ENCODE measurements at places on chromosomes 11 and 22.

- no peak for DNase-seq
Measured at GRCh38 chr11:12516387-12517105, 139.2 kb downstream of the PARVA start.

- no peak for DNase-seq
Measured at GRCh38 chr11:5351208-5351607, at the start of gene OR51B6. Gene OR51B6, plus strand, starts transcription at chr11:5351508. Its CDS starts 0 bp downstream, at chr11:5351508.

DNA sequence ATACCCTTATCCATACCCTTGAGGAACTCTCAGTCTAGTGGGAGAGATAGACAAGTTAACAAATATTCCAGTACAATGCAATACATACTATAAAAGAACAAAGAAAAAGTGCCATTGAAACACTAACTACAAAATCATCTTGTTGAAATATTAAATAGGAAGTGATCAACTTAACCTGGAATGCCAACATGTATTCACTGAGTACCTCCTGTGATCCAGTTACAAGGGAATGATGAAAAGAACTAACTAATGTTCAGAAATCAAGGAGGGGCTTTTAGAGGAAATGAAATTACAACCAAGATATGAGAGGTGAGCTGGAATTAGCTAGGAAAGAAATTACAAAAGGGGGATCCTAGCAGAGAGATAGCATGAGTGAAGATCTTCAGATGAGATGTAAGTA, 6.2 kb upstream of the FIBIN start:
- no peak for DNase-seq

DNA sequence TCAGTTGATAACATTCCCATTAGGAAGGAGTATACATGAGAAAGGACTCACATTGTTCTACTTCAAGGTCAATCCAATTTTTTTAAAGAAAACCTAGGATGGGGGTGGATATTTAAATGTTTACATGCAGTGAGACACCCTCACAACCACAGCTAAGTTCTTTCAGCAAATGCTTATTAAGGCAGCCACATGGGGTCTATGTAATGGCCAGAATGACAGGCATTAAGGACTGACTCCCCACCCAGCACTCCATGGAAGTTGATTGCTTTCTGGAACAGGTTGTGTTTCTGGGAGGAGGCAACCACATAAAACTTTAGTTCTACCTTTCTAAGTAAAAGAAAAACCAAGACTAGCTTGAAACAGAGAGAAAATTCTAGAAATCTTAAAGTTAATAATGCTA, 662.0 kb upstream of the CCDC90B start:
- no peak for DNase-seq

DNA sequence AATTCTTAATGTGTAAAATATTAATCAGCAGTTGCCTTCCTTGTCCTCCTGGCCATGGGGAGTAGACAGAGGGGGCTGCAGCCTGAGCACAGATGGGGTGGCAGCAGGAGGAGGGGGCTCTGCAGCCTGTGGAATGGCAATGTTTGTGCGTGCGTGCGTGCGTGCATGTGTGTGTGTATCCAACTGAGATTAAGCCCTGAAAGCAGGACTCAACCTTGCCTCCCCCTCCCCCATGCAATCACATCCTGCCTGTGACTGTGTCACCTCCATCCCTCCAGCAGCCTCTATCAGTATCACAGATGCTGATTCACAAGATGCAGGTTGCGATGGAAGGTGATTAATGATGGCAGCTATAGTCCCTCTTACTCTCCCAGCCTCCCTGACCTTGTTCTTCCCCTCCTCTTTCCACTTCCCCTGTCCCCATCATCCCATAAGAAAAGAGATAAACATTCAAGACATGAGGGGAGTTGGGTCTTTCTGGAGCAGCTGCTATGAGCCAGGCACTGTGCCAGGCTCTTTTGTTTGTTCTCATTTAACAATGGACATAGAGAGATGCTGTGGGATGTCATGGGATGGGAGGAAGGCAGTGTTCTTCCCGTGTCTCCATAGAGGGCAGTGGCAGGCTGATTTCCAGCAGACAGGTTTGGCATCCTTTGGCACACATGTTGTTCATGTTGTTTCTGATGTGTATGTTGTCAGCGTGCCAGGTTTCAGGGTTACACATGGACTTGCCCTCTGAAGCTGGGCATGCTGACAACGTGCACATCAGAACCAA, 43.8 kb upstream of the NECTIN1 start:
- no peak for DNase-seq

- DNase-seq = no peak
Measured at GRCh38 chr11:14886513-14886912, 5.5 kb downstream of the CYP2R1 start.

DNA sequence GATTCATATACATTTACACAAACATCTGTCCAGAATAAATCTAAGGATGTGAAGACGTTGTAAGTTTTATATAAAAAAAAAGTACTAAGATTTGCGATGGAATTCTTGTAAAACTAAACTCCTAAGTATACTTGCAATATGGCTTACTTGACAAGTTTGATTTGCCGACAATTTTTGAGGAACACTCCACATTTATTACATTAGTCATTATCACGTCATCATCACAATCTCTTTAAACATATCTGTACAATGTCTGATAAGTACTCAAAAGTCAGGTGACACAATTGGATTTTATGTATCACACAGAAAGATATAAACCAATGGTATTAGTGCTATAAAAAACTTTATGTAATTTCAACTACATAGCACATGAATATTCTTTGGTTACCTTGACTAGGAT, 30.4 kb downstream of the IMMP1L start:
- no peak for DNase-seq

DNA sequence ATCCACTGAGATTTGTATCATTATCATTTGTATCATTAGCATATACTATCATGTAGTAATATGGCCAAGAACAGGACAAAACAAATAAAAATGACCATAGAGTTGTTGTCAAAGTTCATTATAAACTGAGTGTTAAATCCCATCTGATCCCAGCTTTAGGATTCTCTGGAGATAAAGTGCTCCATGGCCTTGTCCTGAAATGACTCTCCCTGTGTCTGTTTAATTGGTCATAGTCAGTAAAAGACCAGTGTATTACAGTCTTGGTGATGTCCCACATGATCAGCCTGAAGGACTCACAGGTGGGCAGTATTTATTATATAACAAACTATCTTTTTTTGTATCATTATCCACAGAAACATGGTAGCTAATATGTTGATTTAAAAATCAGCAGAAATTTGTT, 361.6 kb downstream of the TMEM135 start:
- DNase-seq = no peak

GRCh38 chr11:34523053-34523452, 9.5 kb upstream of the ELF5 start:
- DNase-seq = no peak

DNA sequence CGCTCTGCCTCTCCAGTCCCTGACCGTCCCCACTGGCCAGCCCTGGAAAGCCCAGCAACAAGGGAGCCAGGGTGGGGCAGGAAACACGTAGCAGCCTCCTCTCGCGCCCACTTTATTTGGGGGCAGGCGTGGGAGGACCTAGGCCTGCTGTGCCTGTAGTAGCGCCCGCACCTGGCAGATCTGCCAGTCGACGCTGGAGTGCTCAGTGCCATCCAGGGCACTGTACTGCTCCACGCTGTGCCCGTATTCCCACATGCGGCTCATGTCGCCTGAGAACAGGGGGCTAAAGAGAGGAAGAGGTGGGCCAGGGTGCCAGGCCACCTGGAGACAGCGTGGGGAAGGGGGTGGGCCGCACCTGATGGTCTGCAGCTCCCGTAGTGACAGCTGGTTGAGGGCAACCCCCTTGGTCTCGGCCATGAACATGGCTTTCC, 17.0 kb upstream of the DRICH1 start:
- no peak for DNase-seq

DNA sequence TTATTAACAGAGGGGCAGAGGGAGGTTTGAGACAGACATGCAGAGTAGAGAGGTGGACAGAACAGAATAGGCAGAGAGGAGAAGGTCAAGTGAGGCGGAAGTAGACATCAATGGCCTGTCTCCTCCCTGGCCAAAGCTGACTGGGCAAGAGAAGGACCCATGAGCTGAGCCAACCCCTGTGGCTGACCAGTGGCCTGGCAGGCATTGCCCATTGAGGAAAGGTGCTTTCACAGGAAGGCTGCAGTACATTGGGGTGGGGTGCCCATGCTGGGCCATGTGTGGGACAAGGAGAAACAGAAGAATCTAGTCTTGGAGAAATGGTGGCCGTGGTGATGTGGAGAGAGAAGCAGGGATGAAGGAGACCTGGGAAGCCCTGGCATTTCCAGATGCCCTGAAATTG, 76.0 kb downstream of the MYEOV start:
- no peak for DNase-seq

GRCh38 chr11:45959851-45960250, 37.4 kb downstream of the LARGE2 start:
- peak; percentile 27 for DNase-seq

All from M059J (cell line).